ENCODE measurements at places on chromosomes 16 and 17.

- DNase-seq = no peak
Observed at GRCh38 chr17:81114351-81115093, 50.8 kb upstream of the PVALEF start.

DNA sequence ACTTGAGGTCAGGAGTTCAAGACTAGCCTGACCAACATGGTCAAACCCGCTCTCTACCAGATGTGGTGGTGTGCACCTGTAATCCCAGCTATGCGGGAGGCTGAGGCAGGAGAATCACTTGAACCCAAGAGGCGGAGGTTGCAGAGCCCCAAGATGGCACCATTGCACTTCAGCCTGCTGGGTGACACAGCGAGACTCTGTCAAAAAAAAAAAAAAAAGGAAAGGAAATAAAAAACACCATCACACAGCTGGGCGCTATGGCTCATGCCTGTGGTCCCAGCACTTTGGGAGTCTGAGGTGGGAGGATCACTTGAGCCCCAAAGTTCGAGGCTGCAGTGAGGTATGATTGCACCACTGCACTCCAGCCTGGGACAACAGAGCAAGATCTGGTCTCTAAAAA, 13.3 kb upstream of the SBK1 start:
- DNase-seq = no peak

DNA sequence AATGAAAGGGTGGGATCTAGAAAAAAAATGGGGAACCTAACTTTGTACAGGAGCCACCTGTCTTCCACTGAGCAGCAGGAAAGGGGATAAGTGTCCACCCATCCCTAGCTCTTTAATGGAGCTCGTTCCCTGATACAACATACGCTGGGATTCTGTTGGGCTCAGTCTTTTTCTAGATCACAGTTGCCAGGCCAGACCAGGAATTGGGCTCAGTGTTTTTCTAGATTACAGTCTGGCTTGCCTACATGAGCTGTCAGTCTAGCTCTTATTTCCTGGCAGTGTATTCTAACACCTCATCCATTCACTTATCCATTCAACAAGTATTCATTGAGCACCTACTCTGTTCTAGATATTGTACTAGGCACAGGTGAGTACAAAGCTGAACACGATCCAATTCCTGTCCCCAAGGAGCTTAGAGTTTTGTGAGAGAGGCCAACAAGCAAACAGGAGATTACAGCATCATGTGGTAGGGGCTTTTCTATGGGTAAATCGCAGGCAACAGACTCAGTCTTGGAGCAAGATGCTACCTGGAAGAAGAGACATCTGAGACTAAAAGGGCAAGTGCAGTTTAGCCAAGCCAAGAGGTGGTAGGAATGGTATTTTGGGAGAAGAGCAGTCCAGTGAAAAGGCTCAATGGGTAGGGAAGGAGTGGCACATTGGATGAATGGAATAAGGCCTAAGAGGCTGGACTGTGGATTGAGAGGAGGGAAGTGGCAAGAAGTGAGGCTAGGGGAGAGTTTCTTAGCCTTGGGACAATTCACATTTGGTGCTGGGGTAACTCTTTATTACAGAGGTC, 138.0 kb upstream of the HS3ST2 start:
- no peak for DNase-seq

DNA sequence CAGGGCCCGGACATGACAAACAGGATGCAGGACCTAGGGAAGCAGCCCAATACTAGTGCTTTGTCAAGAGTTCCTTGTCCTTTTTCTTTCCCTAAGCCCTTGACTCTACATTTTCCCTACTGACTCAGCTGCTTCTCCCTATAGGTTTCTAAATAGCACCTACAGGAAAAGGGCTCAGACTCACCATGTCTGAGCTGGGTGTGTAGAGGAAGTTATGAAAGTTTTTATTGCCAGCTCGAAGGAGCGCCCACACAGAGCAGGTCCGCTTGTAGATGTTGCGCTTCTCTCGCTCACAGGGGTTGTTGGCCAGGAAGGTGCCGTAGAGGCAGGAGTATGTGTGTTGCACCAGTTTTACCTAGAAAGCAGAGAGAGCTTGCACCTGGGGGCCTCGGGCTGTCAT, 10.6 kb downstream of the MTMR4 start:
- DNase-seq = no peak

GRCh38 chr17:56881685-56882295, 32.1 kb downstream of the TRIM25 start:
- DNase-seq = no peak

All from NCI-H2029 treated with DMSO at 0.1 percent for 48 hours (cell line).